Epithelial cell of prostate (primary cell): ENCODE measurements at places on chromosomes 4 and X.

DNA sequence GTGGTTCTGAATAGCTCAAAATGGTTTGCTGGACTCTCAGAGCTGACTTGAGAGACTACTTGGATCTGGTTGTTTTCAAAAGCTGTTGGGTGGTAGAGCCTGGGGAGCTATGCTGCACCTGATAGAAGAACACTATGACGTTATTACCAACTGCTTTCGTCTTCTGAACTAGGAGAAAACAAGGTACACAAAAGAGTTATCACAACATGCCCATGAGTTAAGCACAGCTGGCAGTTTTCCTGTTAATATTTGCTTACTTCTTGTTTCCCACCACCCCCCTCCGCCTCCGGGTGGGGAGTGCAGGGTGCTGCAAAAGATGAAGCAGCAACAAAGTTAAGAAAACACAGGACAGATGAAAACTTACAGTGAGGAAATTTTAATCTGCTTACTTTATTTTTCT is 69.1 kb downstream of the RASL11B start:
- DNase-seq, result no peak

DNA sequence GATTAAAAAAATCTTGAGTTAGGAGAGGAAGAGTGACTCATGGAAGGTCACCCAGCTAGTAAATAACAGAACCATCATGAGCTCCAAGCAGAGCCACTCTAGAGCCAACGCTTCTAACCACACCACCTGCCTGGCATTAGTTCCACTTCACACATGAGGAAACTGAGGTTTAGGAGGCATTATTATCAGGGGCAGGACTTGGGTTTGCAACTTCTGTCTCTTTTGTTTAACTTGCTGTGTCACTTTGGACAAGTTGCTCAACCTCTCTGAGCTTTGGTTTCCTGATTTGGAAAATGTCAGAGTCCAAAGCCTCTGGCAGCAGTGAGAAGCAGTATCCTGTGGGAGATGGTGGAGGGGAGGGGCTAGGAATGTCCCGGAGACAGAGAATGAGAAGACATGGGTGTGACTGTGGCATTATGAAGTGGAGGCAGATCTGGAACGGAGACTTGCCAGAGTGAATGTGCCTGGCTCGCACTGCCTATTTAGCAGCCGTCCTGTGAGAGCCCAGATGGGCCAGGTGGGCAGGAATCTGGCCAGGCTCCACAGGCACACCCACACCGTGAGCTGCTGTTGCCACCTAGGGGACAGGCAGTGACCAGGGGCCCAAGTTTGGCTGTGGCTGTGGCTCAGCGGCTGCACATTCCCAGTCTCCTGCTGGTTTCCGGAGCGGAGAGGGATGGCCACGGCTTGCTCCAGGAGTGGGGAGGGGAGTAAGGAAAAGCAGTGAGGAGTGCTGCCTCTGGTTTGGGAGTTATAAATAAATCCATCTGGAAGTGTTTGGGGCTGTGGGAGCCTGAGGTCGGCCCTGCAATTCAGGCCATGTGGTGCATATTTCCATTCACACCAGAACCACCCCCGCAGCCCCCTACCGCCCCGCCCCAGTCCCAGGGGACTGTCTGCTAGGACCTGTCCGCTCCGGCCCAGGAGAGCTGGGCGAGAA is 93.4 kb downstream of the NHSL2 start:
- DNase-seq, result no peak

- DNase-seq, result no peak
Observed at GRCh38 chrX:103614999-103615398, 7.2 kb downstream of the TCEAL3 start.

DNA sequence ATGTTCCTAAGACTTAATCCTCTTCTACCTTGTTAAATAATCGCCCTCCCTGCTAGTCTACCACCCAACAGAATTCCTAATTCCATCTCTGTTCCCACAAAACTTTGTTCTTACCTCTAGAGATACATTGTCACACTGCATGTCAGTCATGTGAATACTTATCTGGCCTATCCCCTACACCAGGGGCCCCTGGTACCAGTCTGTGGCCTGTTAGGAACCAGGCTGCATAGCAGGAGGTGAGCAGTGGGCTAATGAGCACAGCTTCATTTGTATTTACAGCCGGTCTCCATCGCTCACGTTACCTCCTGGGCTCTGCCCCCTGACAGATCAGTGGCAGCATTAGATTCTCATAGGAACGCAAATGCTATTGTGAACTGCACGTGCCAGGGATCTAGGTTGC is 73.9 kb downstream of the APBB2 start:
- DNase-seq, result no peak

- no peak for DNase-seq
Observed at GRCh38 chr4:186840222-186840701, 116.6 kb upstream of the FAT1 start.

GRCh38 chr4:127759228-127759820 is 22.8 kb upstream of the HSPA4L start:
- no peak for DNase-seq

- DNase-seq, result no peak
Observed at GRCh38 chr4:41192136-41192535, 22.2 kb downstream of the APBB2 start.
